ENCODE measurements at places on chromosomes 3 and 15. TPM values are rescaled to one million over a fixed set of nuclear protein-coding genes. Genes with fewer than 3 reads are reported as not detected.

GRCh38 chr3:62835554-62836236 is 39.5 kb downstream of the CADPS start:
- no peak for DNase-seq

DNA sequence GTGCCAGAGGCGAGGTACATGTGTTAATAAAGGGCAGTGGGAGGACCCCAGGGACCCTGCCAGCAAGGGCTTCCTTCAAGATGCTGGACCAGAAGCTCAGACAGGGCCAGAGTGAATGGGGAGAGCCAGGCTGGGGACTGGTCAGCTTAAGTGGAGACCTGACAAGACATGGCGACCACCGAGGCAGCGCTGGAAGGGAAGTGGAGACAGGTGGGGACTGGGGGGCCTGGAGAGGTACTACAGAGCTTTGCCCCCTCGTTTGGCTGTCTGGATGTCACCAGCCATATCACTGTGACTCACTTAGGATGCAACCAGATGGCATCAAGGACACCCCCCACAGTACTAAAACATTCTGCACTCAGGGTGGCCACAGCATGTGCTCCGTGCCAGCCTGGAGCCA is 97.9 kb downstream of the ADCY5 start:
- DNase-seq, result no peak

DNA sequence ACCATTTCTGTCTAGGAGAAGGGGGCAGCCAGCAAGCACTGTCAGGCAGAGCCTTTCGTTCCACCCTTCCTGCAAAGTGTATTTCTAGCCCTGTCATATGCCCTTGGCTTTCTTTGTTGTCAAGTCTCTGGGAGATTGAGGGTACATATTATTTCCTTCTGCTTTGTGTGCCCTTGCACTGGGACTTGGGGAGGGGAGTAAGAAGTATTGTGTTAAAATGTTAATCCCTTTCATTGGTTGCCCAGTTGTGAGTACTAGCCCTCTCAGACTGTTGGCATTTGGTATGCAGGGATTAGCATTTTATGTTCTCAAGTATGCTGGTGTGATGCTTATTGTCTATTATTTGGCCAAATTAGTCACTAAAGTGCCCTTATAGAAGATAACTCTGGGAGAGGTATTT is 63.9 kb downstream of the RBM6 start:
- no peak for DNase-seq

The ACAA1 gene
- 76.4 TPM for total RNA-seq

The ZNF620 gene
- total RNA-seq, result 2.5 TPM
